ENCODE measurements at places on chromosomes 7 and 10.

GRCh38 chr10:118501171-118501570 lies 94.3 kb downstream of the PRLHR start:
- no peak for DNase-seq

DNA sequence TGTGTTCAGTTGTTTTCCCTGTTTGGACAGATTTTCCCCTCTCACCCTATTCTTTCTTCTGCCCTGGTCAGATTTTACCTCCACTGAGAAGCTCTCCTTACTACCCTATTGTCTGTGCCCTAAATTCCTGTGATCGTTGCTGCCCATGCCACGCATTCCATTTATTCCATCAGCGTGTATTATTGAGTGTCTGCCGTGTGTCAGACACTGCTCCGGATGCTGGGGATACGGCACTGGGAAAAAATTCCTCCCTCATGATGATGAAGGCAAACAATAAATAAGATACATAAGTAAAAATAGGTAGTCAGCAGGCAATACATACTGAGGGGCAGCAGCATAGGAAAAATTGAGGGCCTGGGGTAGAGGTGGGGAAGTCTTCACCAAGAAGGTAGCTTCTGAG lies 86.8 kb downstream of the FANK1 start:
- DNase-seq: no peak

DNA sequence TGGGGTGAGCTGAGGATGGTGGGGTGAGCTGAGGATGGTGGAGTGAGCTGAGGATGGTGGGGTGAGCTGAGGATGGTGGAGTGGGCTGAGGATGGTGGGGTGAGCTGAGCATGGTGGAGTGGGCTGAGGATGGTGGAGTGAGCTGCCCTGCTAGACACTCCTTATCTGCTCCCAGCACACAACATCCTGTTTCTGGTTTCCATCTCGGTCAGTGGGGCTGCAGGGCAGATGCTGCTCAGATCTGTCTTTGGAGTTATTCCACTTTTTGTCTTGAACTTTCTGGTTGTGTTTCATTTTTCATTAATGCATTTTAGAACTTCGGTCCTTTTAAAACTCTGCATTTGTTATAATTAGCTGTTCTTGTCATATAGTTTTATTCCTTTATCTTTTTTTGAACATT lies 67.9 kb upstream of the ANTXRL start:
- peak; percentile 45 for DNase-seq

DNA sequence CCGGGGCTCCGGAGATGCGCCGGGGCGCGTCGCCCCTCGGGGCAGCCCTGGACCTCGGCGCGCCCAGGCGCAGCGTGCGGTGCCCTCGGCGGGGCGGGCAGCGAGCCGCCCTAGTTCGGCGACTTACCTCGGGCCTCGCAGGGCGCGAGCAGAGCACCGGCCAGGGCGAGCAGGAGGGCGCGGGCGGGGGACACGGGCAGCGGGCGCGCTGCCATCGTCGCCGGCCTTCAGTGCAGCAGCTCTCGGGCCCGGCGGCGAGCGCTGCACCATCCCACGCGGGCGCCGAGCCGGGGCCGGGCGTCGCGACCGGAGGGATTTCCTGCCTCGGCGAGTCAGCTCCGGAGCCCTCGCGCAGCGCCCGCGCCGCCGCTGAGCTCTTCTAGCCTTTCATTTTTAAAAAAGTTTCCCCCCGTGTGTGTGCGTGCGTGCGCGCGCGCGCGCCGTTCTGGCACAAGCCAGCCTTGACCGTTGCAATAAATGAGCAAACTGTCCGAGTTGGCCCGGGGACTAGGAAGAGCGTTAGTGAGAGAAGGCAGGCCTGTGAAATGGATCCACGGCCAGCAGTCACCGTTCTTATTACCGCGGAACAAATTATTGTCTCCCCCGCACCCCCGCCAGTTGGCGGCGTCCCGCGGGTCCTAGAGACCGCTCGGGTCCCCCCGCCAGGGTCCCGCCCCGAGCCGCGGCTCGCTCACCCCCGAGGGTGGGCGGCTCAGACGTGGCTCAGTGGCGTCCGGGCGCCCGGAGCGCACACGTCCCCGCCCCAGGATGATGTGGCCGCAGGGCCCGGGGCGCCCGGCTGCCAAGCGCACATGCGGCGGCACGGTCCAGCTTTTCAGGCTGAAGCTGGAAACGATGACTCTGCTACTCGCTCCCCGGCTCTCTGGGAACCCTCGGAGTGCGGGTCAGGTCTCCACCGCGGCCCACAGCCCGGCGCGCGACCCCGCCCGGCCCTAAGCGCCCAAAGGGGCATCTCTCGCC lies at the start of gene ADAM12:
TSS of gene ADAM12 (minus strand) at position 547 of the 981 bp plus-strand sequence. CDS start at position 215, 332 bp downstream.
- peak; percentile 45 for DNase-seq

DNA sequence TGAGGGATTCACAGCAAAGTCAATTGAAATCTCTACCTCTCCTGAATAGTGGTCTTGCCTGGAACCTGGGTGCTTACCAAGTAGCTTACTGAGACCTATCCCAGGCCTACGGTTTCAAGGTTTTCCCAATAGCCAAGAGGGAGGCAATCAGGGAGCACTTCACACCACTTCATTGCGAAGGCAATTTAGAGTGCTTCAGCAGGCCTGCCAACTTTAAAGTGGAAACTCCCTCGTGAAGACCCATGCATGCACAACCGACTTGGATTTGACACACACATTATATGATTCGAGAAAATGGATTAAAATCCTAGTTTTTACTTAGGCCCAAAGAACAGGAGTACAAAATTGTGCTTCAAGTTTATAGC lies 51.5 kb upstream of the NOBOX start:
- DNase-seq: no peak

DNA sequence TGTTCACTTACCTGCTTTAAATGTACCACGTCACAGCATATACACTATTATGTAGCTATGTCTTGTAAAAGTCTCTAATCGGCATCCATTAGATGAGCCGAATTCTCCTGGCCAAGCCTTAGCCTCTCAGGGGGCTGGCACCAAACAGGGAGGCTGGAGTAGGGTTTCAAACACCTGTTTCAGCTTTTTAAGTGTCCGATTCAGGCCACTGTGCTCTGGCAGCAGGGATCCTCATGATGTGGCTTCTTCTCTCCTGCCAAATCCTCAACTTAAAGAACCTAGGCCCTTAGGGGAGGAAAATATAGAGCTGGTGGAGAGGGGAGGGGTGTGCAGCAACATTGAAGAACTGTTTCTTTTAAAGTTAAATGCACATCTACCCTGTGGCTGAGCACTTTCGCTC lies 68.5 kb upstream of the NFKB2 start:
- DNase-seq: no peak

GRCh38 chr10:70114902-70115301 lies 17.7 kb downstream of the AIFM2 start:
- DNase-seq: no peak

- no peak for DNase-seq
Observed at GRCh38 chr7:112161253-112162141, 44.7 kb downstream of the DOCK4 start.

DNA sequence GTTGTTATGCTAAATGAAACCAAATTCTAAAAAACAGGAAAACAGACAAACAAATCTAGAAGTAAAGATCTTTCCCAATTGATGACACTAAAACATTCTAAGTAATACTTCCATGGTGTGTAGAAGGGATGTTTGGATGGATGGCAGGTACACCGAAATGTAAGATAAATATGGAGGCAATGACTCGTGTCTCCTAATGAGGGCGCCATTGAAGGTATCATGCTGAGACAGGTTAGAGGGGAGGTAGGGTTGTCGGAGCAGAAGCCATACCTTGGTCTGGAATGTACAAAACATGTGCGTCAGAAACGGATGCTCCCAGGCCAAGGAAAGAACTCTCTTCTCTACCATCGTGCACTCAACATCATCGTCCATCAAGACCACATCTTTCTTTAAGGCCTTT lies 101.4 kb downstream of the PRKCQ start:
- no peak for DNase-seq

GRCh38 chr7:50182759-50183158 lies 89.7 kb upstream of the ZPBP start:
- DNase-seq: no peak

GRCh38 chr10:65275296-65275695 lies 1650.5 kb upstream of the LRRTM3 start:
- no peak for DNase-seq

GRCh38 chr7:78185149-78185745 lies 386.7 kb downstream of the PHTF2 start:
- no peak for DNase-seq

- no peak for DNase-seq
Observed at GRCh38 chr7:35021445-35021844, 15.8 kb downstream of the DPY19L1 start.

GRCh38 chr7:128409596-128410450 lies at the start of gene IMPDH1:
Gene IMPDH1 (minus strand): TSS chr7:128409982. CDS start chr7:128409901, 81 bp downstream.
- DNase-seq: peak; percentile 90

- DNase-seq: no peak
Observed at GRCh38 chr10:15852111-15852557, 8.2 kb downstream of the MINDY3 start.

DNA sequence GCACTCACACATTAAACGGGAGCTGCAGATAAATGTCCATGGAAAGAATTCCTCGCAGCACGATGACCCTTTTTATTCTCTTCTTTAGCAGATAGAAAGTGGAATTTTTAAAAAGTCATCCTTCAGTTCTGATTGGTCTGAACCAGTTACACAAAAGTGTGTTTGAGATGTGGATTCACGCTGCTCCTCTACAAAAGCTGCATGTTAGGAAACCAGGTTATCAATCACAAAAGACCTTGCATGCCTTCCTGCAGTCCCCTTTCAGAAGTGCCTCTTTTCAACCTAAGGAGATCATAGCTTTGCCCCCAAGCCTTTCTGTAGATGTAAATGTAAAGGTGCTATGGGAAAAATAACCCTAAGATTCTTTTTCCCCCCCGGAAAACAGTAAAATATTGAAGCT lies 299.7 kb downstream of the PLXDC2 start:
- no peak for DNase-seq

GRCh38 chr10:131446171-131446570 lies 134.7 kb upstream of the TCERG1L start:
- no peak for DNase-seq

- DNase-seq: peak; percentile 35
Observed at GRCh38 chr10:119595676-119596515, 868 bp downstream of the TIAL1 start.

DNA sequence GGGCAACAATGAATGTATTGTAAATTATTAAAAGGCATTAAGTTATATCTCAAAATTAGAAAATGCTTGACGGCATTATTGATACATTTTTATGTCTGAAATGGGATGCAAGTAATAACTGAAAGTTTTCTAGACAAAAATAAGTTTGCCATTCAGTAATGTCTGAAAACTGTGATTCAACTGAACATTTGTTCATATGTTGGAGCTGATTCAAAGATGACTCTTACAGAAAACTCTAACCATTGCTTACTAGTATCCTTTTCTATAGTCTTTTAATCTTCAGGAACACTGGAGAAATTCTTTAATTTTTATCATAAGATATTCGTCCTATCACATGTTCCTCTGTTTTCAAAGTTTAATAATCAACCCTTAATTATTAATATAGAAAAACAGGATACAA lies 71.1 kb upstream of the TFEC start:
- DNase-seq: no peak

DNA sequence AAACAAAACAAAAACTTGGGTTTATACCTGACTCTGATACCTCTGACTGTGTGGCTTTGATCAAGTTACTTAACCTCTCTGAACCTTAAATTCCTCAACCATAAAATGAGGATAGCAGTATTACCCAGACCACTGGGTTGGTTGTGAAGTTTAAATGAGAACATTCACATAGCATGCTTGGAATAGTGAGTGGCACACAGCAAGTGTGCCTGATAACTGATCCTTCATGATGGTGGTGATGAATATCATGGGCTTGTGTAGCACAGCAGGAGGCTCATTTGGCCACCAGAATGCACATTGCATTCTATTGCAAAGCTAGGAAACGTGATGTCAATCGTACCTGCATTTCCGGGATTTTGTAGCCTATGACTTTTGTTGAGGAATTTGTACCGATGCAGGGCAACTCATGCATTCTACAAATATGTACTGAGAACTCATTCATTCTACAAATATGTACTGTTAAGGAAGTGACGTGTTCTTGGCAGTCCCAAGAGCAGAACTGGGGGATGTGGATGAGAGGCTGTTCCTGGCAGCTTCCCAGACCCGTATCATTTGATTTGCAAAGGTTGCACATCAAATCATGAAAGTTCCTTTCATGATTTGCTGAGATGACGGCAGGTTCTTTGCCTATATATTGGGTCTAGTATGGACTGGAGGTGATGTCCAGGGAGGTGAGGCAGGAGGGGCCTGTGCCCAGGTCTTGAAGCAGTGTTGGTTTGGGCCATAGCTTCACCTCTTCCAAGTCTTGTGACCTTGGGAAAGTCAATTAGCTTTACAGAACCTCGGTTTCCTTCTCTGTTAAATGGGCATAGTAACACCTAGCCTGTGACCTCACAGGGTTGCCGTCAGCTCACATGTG lies 94.6 kb upstream of the SMNDC1 start:
- DNase-seq: no peak

GRCh38 chr10:96270571-96270970 lies 798 bp downstream of the BLNK start:
- DNase-seq: no peak

DNA sequence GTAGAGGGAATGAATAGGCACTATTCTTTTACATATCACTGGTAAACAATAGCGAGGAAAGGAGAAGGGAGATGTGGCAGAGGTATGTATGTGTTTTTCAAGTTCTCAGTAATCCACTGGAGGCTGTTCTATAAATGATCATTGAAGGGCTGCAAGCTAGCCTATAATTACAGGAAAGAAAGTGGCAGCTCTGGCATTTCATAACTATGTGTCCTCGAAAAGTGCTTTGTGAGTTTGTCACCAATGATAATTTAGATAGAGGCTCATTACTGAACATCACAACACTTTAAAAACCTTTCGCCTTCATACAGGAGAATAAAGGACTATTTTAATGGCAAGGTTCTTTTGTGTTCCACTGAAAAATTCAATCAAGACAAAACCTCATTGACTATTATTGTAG lies 235.1 kb downstream of the FOXP2 start:
- no peak for DNase-seq

DNA sequence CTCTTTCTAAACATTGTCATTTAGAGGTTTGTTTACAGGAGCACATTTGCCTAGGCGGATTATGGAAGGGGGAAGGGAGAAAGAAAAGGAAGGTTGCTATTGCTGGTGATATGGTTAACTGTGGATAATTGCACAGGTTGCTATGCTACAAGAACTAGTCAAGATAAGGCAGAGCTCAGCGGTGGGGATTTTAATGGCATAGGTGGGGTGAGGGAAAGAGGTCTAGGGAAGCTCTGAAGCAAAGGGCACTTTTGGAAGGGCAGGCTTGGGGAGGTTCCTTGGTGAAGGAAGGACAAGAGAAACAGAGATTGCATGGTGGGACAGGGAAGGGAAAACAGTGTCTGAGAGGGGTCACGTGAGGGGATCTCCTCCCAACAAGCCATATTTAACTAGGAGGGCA lies 19.5 kb downstream of the HYAL4 start:
- DNase-seq: no peak

DNA sequence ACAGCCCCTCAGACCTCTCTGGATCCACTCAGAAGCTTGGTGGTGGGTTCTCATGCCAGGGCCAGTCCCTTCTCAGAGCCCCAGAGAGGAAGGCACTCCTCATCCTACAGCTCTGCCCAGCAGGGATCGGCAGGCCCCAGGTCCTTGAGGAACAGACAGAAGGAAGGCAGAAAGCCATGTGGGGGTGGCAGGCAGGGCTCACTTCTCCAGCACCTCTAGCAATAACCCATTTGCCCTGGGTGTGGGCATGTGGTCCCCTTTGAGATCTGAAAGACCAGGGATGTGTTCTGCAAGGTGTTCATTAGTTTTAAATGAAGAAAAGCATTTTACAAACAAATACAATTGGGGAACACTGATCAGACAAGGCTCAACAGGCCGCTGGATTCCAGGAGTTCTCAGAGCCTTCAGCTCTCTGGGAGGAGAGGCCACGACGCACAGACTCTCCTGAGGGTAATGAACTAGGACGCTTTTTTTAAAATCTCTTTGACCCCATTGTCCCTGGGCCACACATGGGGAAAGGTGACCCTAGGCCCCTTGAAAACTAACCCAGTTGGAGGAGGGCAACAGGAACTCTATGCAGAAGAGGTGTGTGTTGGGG lies 40.6 kb downstream of the LDB3 start:
- no peak for DNase-seq
